ENCODE measurements at places on chromosomes 12 and 14.

DNA sequence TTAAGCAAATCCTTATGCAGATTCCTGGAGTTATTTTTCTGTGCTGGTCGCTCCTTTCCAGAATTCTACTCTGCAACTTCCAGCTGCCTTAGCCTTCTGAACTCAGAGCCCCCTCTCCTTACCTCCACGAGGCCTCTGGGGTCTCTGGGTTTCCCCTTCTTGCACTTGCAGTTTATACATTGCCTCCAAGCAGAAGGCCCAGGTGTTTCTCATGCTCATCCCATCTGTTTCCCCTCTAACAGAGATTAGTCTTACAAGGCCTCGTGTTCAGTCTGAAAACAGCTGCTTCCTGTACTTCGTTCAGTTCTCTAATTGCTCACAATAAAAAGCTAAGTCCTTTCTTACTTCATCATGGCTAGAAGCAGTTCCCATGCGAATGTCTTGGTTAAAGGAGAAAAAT lies 134.4 kb upstream of the FGD4 start:
- no peak for DNase-seq

GRCh38 chr12:121344506-121344905 lies 7.7 kb downstream of the ANAPC5 start:
- DNase-seq = no peak

- no peak for DNase-seq
Measured at GRCh38 chr12:132161796-132162507, 17.7 kb downstream of the NOC4L start.

DNA sequence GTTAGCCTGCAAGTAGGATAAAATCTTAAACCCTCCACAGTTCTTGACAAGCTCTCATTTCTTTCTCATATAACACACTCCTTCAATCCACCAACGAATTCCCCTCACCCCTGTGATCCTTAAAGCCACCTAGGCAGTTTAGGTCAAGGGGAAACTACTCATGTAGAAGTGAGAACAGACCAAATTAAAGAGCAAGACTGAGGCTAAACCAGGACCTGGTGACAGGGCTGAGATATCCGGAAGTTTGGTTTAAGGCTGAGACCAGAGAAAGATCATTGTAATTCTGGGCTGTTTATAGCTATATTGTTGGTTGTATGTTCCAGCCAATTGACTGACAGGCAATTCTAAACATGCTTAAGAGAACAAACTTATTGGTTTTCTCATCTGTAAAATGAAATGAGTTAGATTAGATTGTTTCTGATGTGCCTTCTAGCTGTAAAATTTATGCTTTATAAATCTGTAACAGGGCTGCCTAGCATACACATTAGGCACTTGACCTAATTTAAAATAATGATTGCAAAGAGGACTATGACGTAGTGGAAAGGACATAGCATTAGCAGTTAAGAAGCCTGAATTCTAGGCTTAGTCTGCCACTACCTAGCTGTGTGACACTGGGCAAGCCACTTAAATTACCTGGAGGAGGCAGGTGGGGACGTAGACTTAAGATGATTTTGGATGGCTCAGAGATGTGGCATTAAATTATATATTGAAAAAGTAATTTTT lies 53.9 kb upstream of the PTGR2 start:
- no peak for DNase-seq

DNA sequence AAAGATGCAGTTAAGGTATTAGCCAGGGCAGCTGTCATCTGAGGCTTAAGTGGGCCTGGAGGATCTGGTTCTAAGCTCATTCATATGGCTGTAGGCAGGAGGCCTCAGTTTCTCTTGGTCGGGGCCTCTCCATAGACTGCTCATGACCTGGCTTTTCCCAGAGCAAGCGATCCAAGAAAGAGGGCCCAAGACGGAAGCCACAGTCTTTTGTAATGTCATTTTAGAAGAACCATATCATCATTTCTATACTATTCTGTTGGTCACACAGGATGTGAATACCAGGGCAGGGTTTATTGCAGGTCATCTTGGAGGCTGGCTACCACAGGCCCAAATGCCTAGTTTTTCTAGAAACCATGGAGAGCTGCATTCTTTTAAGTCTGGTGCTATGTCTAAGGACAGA lies 47.7 kb downstream of the GNG2 start:
- DNase-seq = no peak

- DNase-seq = no peak
Measured at GRCh38 chr14:93078870-93079269, 36.9 kb downstream of the ITPK1 start.

- no peak for DNase-seq
Measured at GRCh38 chr12:39205969-39206368, 237.0 kb downstream of the KIF21A start.

DNA sequence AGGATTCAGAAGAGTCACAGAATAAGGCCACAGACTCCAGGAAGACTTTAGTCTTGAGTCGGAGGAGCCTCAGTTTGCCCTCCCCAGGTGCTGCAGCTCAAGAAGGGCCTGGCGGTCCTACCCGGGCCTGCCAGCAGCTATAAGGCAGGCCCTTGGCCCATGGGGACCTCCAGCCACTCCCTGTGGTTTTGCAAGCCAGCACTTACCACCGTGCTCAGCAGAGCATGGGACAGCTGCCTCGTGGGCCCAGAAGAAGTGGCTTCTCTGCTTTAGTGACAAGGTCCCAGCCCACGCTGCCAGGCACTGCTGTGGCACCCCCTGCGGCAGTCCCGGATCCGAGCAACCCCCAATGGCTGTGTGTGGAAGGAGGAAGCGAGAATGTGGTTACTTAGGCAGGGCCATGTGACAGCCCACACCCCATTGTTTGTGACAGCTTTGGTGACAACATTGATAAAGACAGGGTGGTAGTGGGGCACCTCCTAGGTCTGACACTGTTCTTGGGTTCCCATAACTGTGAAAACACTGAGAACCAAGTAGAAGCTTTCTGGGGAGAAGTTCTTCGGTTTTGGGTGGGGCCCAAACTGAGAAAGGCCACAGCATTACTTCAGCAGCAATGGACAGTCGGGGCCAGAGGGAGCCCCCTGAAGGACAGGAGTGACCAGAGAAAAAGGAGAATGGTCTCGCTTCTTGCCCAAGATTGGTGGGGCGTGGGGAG lies at the start of gene SELPLG:
Gene SELPLG, minus strand, starts transcription at position 361 of the 715 bp plus-strand sequence. CDS start 9,587 bp downstream, outside the sequence.
- peak; percentile 93 for DNase-seq

- no peak for DNase-seq
Measured at GRCh38 chr12:114221957-114222630, 183.8 kb downstream of the TBX5 start.

DNA sequence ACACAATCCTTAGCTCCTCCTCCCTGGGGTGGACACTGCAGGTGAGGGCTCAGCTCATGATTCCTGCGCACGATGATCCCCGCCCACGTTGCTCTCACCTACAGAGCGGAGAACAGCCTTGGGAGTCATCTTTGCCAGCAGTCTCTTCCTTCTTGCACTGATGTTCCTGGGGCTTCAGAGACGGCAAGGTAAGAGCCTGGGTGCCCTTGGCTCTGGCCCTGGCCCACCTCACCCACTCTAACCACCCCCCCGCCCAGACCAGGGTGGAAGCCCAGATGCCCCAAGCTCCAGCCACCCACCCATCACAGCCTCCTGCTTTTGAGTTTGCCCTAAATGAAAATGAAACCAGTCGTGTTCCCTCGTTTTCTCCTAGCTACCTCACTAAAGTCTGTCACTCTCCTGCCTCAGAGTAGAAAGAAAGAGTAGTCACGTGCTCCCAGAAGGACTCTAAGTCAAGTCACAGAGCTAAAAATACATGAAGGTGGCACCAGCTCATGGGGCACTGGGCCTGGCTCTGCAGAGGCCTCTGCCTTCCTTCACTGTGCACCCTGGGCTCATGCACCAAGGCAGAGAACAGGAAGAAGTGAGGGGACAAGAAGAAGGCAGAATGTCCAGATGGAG lies 9.0 kb downstream of the TAPBPL start:
- DNase-seq = peak; percentile 70

GRCh38 chr14:58077621-58078020 lies 74.4 kb downstream of the ARMH4 start:
- no peak for DNase-seq

- DNase-seq = no peak
Measured at GRCh38 chr14:34070917-34071407, 120.1 kb upstream of the EGLN3 start.

GRCh38 chr12:78683031-78683430 lies 181.5 kb upstream of the SYT1 start:
- DNase-seq = no peak

GRCh38 chr14:72545411-72546311 lies 348.2 kb downstream of the DPF3 start:
- no peak for DNase-seq

GRCh38 chr12:75981247-75982168 lies 50.1 kb downstream of the PHLDA1 start:
- no peak for DNase-seq

GRCh38 chr12:8036346-8036745 lies 3.8 kb downstream of the FOXJ2 start:
- no peak for DNase-seq

- DNase-seq = no peak
Measured at GRCh38 chr14:105433161-105433605, 13.6 kb downstream of the MTA1 start.

GRCh38 chr14:28751467-28752058 lies 15.0 kb upstream of the FOXG1 start:
- DNase-seq = no peak

DNA sequence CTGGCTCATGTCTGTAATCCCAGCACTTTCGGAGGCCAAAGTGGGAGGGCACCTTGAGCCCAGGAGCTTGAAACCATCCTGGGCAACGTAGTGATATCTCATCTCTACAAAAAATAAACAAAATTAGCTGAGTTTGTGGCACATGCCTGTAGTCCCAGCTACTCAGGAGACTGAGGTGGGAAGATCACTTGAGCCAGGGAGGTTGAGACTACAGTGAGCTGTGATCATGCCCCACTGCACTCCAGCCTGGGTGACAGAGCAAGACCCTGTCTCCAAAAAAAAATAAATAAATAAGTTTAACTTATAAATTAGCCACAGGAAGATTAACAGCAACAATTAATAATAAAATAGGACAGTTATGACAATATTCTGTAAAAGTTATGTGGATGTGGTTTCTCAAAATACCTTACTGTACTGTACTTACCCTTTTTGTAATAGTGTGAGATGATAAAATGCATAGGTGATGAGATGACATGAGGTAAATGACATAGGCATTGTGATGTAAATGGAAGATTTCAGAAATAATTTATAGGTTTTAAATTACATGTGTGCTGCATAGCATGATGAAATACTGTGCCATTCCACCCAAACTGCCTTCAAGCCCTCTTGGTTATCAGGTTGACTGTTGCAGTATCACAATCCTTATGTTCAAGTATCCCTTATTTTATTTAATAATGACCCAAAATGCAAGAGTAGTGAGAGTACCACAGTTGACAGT lies 22.0 kb downstream of the USP15 start:
- DNase-seq = no peak

DNA sequence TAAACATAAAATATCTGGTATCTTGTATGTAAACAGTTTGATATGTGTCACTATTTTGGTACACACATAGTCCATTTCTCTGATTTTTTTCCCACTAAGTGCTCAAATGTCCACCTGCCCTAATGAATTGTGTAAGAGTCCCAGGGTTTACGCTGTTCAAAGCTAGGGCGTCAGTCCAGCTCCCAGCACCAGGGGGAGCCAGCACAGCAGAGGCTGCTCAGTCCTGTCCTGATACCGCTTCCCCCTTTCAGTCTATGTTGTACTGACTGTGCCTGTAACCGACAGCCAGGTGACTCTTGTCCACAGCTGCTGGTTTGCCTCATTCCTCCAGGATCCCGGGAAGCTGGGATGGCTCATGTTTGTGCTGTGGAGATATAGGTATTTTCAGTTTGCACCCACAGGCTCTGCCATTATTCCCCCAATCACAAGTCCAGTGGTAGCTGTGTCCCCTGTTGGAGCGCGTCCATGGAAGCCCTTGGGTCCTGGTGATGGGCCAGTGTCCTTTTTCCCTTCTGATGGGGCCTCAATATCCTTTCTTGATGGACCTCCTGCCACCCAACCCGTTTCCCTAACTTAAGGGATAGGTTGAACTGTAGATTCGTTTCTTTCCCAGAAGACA lies 242.0 kb downstream of the NEDD1 start:
- peak; percentile 48 for DNase-seq

- no peak for DNase-seq
Measured at GRCh38 chr12:54661048-54661447, 12.9 kb upstream of the DCD start.

GRCh38 chr12:98909746-98910145 lies 264.7 kb downstream of the APAF1 start:
- DNase-seq = no peak

DNA sequence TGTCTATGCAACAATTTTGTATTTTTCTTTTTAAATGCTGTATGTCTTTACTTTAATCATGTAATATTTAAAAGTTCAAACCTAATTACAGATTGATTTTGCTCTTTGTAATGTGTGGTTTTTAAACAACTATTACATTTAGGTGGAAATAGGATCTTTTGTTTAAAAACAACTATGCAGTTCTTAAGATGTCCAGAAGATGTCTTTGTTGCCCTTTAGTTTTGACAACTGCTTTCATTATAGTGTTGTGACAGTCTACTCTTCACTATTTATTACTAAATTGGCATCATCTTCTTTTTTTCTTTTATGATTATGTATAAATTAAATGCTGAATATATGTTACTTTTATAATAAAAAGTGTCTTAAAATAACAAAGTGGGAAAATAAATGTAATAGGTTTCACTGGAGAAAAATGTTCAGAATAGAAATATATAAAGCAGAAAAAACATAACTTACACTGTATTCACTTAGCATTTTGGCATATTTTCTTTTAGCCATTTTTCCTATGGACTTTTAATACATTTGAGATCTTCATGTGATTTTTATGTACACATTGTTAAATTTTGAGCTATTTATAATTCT lies 27.1 kb upstream of the PCNX4 start:
- DNase-seq = peak; percentile 65

GRCh38 chr12:27462851-27463250 lies 16.3 kb downstream of the SMCO2 start:
- DNase-seq = no peak

DNA sequence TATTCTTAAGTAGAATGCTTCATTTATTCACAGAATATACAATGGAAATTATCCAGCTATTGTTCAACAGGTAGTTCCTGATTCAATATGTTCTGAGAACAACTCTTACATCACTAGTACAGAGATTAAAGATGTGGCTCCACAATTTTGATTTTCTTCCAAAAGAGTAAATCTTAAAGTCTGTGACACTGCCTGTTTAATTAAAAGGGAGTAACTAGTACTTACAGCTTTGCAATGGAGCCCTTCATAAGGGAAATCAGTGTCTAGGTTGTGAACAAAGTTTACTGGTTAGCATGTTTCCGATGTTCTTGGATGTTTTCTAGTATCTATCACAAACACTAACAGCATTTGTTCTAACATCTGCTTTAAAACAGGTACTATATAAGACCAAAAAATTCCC lies 30.8 kb downstream of the MIA2 start:
- no peak for DNase-seq

DNA sequence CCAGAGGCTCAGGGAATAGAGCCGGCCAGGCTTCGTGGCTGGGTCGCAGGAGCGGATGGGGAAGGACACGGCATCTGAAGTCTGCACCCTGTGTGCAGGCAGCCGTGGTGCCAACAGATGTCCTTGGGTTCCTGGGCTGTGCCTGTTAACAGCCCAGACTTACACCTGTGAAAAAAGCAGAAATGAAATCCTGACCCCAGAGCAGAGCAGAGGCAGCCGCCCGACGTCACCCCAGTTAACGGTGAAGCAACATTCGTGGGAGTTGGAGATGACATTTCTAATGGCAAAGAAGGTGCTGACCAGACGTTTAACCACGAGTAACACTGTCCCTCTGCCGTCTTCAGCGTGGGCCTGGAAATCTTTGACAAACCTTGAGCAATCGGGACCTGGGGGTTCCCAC lies 200.3 kb upstream of the DIO3 start:
- DNase-seq = no peak
